ENCODE measurements at places on chromosomes 3 and 15.

GRCh38 chr3:117145677-117146076, 436.1 kb downstream of the TUSC7 start:
- DNase-seq, result no peak

DNA sequence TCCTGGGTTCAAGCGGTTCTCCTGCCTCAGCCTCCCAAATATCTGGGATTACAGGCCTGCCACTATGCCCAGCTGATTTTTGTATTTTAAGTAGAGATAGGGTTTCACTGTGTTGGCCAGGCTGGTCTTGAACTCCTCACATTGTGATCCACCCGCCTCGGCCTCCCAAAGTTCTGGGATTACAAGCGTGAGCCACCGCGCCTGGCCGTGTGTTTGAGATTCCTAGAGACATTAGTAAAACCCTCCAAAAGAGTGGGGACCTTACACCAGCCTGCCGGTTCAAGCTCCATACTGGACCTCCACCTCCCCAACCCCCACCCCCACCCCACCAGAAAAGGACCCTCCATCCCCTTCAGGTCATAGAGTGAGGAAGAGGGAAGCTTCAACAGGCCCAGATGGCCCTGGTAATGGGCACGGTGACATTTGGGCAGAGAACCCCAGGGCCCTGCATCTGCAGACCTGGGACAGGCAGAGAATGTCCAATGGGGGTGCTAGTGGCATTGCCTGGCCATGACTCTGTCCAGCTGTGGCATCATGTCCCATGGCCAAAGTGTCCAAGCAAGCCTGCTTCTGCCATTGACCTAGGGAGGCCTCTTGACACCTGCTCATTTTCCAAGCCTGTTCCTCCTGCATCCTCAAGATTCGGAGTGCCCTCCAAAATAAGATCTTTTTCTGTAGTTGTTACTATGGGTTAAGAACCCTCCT, 108.9 kb upstream of the KLF13 start:
- DNase-seq, result no peak

DNA sequence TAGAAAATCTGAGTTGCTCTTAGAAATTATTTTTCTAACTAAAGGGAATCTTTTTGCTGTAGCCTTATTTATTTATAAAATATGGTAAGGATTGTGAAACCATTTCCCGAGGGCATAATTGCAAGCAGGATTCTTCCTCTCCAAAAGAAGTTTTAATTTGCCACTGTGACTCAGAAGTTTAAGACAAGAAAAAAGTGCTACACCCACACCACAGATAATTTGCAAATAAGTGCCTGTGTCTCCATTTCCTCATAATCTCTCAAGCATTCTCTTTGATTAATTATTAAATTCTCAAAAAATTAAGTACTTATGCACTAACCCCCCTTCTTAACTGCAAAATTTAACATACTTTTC, 43.6 kb downstream of the RASA2 start:
- DNase-seq, result peak; percentile 84

DNA sequence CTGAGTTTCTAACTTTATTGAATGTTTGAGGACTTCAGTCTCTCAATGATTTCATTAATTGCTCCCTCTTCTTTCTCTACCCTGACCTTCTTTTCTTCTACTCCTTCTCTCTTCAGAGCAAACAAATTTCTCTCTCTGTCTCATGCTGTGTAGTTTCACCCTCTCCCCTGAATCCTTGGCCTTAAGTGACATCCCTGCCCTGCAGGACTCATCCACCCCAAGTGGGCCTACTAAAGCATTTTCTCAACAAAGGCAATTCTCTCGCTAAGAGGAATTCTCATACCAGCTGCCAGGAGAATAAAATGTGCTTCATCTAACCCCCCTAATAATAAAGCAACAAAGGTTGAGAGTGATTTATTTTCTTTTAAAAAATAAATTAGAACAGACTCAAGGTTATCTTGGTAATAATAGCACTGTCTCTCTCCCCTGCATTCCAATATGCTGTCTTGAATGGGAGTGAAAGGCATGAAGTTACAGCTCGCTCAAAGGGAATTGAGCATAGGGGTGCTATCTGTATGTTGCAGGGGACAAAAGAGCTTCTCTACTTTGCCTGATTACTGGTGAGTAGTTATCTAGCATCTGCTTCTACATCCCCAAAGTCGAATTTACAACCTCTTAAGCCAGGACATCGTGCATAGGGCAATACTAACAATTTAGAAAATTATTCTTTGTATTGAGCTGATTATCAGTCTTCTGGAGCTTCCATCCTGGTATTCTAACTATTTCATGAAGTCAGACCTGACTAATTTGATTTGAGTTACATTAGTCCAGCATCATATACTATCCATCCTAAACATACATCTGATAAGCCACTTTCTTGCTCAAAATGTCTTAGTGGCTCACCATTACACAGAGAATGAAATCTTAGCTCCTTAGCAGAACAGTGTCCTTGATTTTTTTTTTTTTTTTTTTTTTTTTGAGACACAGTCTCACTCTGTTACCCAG, 76.9 kb upstream of the DNAJC19 start:
- no peak for DNase-seq

GRCh38 chr3:127902486-127902885, 12.5 kb upstream of the KBTBD12 start:
- DNase-seq, result no peak

DNA sequence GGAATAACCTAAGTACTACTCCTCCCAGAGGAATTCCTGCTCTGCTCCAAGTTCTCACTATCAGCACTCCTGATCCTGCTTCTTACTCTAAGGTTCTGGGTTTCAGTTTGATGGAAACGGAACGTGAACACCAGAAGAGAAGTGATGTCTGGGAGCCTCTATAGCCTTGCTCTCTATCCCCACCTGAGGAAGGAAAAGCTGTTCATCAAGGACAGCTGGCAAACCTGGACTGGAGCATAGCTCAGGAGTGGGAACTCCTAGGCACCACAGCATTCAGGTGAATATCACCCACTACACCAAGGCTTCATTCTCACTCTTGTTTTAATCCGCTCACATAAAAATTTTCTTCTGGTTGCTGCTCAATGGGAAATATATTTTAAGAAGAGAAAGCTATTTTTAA, 13.0 kb upstream of the CADPS start:
- no peak for DNase-seq

GRCh38 chr15:58629625-58630024, 119.9 kb downstream of the ADAM10 start:
- DNase-seq, result no peak

DNA sequence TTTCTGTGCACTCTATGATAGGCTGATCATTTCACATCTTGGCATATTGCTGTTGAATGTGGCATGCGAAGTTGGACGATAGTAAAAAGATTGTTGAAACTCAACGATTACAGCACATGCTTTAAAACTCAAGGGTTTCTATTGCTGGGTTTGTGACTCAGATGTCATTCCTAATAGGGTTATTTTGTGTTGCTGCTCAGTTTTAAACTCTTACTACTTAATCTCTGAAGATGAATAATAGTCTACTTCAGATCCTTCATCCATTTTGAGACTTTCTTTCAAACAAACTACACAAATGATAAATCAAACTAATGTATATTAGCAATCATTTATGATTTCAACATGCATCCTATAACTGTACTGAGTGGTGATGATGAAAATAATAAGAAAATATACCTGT, 71.3 kb upstream of the MBNL1 start:
- DNase-seq, result peak; percentile 49

GRCh38 chr3:66261355-66261754, 40.6 kb downstream of the SLC25A26 start:
- DNase-seq, result no peak

DNA sequence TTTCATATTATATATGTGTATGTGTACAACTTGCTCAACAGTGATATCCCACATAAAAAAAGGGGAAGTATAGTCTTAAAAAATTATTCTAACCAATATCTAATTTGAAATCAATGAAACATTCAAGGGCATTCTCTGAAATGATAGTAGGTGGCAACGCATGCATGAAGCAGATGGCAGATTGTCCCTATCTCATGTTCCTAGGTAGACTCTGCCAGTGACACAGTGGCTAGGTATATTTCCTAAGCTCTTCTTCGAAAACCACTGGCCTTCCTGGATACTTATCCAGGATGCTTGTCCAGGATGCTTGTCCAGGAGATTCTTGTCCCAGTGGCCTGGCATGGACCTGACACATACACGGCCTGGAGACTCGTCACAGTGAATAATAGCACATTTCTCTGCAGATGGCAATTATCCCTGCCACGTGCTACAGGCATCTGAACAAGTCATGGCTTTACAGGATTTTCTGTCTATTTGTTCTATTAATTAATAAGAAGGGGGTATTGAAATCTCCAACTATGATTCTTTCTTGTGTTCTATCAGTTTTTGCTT, 54.9 kb downstream of the OCA2 start:
- no peak for DNase-seq

DNA sequence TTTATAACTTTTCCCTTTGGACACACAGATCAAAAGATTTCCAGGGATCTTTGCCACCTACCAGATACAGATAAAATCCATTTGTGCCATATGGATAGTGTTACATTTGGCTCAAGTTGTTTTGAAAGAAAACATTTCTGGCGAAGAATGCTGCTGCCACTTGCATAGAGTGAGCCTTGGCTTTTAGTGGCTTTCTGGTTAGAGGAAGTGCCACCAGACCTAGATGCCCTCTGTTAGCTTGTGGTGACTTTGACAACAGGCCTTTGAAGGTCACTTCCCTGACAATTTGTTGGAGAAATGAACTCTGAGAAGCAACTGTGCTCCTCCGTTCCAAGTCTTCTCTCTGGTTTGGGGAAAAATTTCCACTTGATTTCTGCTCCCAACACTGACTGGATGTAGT, 158.0 kb downstream of the CHST2 start:
- DNase-seq, result no peak

GRCh38 chr3:75906555-75907112, 121.3 kb upstream of the ZNF717 start:
- DNase-seq, result peak; percentile 53

GRCh38 chr3:159832024-159832423, 156.6 kb upstream of the IL12A start:
- DNase-seq, result no peak

DNA sequence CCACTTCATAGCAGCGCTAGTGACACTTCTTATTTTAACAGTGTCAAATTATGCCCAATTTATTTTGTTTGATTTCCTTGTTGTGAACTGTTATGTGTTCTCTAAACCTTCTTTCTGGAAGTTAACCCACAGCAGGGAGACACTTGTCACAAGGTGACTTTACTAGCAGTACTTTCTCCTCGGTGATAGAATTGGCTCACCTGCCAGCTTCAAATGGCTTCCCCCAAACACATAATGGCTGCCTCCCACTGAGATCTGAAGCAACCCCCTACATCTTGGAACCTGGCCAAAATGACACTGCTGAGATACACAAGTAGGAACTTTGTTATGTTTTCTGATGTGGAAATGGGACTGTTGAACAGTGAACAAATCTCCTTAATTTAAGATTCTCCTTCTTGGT, 238.8 kb upstream of the DPH6 start:
- DNase-seq, result no peak

DNA sequence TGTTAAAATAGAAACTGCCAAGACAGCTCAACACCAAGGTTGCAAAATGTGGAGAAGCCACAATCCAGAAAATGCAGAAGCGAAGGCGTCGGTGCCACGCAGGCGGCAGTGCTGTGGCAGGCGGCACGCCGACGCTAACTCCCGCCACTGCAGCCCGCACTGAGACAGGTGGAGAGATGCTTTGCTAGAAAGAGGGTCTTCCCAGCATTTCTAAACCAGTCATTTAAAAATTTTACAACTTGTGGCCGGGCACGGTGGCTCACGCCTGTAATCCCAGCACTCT, 23.2 kb downstream of the CYFIP1 start:
- no peak for DNase-seq

DNA sequence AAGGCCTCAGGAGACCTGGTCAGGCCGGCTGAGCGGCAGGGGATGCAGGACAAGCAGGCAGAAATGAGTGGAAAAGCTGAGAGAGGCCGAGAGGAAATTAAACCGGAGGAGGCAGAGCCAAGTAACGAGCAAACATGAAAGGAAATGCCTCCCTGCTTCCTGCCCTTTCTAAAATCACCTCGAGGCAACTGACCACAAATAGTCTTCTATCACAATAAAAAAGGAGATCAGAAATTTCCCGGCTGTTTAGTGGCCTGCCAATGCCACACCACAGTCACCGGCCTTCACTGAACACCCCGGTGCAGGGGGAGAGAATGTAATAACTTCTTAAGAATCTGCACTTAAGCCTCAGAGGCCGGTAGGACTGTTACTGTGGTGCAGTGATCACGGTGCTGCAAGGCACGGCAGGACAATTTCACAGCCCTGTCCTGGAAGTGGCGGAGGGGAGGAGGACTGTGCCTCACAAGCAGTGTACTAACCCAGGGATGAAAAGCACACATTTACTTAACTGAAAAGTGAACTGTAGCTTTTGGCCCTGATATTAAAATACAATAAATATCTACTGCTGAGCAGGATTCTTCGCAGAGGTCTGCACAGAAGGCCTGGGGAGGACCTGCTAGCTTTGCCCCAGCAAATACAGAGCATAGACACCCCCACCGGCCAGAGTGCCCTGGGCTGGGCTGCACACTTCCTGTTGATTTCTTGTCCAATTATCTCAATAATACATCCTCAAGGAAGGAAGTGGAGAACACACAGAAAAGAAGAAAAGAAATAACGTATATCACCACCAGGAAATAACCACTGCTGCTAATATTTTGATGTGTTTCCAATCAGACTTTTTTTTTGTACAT, 183.5 kb upstream of the NSMCE3 start:
- DNase-seq, result no peak

GRCh38 chr3:151327571-151328198, 1.7 kb downstream of the P2RY13 start:
- DNase-seq, result peak; percentile 24

- DNase-seq, result no peak
These were observed 10.4 kb downstream of the CLDN11 start for GRCh38 chr3:170429050-170429449.

- DNase-seq, result no peak
These were observed 250.7 kb downstream of the LPP start for GRCh38 chr3:188404701-188405100.

- DNase-seq, result peak; percentile 69
These were observed 6.6 kb upstream of the CHSY1 start for GRCh38 chr15:101258238-101259144.

DNA sequence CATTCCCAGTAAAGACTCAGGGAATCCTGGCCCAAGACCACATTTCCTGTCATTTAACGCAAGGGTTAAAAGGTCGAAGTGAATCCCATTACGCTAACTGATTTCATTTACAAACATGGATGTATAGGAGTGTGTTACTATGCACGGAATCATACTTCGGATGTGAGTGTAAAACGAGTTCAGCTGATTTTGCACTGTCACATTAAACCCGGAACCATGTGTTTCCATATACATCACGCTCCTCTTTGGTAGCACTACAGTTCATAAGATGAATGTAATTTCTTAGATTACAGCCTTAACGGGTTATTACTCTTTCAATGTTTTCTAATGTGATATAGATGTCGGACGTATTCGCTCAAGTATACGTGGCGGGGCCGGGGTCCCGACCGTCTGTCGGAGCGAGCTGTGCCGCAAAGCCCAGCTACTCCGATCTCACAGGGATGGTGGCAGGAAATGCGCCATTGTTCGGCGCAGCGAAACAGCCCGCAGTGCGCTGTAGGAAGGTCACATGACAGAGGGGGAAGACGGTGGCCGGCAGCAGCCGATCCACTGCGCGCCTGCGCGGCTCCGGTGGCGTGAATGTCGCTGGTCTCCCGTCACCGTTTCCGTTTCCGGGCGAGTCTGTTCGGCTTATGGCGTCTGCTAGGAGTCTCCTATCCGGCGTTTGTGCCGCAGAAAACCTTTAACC, 97.3 kb downstream of the NPAP1 start:
- peak; percentile 62 for DNase-seq

- no peak for DNase-seq
These were observed 780 bp upstream of the P4HTM start for GRCh38 chr3:48989126-48989795.
